ENCODE measurements at places on chromosomes 5 and 9.
A peak's percentile ranks its signal among the peaks of the same experiment; 100 is the strongest.

DNA sequence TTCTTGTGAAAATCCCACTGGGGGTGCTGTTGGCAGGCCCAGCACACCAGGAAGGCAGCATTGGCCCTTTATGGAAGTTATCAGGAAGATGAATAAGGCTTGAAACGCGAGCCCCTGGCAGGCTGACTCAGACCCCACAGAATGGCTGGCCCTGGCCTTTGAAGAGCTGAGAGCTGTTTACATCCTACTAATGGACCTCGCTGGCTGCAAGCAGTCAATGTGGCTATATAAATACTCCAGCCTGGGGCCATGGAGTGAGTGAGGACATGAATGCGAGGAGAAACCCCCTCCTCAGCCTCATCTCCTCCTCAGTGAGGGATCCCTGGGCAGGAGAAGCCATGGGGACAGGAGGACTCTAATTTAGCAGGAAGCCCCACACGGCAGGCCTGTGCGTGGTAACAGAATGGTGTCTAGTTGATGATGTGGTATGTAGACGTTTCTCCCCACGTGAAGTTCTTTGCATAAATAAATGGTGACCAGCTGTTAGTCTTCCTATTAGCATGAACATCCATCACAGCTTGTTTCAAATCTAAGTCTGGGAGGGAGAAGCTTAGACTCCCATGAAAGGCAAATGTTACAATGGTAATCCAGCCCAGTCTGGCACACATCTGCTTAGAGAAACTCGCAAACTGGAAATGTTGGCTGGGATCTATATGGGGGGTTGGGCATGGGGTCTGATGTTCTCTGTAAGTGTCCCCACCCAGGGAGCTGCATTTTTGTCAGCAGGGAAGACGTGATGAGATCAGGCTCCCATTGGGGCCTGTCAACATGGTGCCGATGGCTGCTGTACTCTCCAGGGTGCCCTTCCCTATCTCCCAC, 175.1 kb upstream of the PITX1 start:
- DNase-seq = peak; percentile 29

DNA sequence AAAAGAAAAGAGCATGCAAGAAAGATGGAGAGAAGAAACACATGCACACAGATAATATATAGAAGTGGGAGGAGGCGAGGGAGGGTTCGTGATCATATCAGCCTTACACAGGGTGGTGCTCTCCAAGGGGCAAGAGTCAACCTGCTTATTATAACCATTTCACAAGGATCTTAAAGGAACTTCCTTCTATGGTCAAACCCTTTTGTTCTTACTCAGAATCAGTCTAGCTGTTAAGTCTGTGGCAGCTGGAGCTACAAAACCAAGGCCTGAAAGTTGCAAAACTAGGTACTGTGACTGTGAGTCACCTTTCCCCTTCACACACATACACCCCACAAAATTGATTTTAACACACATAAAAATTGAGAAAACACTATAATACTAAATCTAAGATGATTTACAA, 18.5 kb upstream of the ERMP1 start:
- DNase-seq = no peak

DNA sequence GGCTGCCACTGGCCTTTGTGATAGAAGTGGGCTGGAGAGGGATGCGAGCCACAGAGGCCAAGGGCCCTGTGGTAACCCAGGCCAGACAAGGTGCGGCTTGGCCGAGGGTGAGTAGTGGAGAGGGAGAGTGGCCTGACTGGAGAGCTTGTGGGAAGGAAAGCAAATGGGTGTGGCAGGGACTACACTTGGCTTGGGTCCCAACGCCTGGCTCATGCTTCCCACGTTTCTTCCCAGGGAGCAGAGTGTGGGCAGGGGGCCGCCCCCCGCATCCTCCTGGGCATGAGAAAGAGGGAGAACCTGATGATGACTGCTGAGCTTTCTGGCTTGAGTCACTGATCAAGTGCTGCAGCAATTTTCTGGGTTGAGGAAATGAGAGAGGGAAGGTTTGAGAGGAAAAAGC, 95.7 kb downstream of the ANKH start:
- no peak for DNase-seq

GRCh38 chr9:5430912-5431311, 6.8 kb downstream of the PLGRKT start:
- DNase-seq = no peak

DNA sequence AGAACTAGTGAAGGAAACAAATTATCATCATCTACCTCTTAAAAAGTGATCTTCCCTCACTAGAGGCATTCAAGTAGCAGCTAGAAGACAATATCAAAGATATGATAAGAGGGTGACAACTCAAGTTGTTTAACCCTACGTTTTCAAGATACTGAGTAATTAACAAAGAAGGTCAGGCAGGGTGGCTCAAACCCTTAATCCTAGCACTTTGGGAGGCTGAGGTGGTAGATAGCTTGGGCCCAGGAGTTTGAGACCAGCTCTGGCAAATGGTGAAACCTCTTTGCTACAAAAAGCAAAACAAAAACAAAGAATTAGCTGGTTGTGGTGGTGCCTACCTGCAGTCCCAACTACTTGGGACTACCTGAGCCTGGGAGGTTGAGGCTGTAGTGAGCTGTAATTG, 408.2 kb upstream of the TUSC1 start:
- DNase-seq = no peak

GRCh38 chr5:145680169-145680568, 155.0 kb downstream of the PRELID2 start:
- DNase-seq = no peak

- DNase-seq = peak; percentile 55
These were observed at the start of gene SH3GL2 for GRCh38 chr9:17578911-17579793. SH3GL2 (plus strand) TSS chr9:17579066.

DNA sequence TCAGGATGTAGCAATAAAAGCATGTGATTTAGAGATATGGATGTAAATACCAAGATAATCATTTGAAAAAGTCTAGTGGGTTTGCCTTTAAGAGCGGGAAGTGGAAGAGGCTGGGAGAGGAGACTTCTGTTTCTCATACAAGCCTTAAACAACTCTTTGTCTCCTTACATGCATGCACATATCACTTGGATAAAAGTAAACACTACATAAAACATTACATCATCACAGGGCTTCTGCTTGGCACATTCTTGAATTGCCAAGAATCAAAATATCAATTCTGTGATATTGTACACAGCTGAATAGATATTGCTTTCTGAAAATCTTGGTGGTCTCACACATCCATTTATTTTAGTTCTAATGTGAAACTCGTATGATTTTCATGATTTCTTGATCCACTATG, 57.6 kb downstream of the FOXD1 start:
- DNase-seq = no peak

DNA sequence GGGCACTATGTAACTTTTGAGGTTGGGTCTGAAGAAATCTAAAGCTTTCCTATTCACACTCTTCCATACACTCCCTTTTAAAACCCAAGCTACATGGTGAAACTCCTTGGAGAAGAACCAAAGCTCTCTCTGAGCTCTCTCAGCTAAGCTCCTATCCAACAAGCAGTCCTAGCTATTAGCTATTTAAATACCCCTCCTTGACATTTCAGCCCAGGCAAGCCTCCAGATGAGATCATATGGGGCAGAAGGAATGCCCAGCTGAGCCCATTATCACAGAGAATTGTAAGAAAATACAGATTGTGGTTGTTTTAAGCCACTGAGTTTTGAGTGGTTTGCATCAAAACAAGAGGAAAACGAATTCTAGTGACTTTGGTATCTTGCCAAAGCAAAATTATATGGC, 15.2 kb downstream of the HSPB3 start:
- DNase-seq = no peak

GRCh38 chr5:149790276-149790675, 60.2 kb downstream of the PPARGC1B start:
- DNase-seq = no peak

GRCh38 chr9:76817489-76817888, 53.3 kb downstream of the PCA3 start:
- DNase-seq = no peak

GRCh38 chr9:92516521-92516920, 19.3 kb downstream of the ECM2 start:
- no peak for DNase-seq

DNA sequence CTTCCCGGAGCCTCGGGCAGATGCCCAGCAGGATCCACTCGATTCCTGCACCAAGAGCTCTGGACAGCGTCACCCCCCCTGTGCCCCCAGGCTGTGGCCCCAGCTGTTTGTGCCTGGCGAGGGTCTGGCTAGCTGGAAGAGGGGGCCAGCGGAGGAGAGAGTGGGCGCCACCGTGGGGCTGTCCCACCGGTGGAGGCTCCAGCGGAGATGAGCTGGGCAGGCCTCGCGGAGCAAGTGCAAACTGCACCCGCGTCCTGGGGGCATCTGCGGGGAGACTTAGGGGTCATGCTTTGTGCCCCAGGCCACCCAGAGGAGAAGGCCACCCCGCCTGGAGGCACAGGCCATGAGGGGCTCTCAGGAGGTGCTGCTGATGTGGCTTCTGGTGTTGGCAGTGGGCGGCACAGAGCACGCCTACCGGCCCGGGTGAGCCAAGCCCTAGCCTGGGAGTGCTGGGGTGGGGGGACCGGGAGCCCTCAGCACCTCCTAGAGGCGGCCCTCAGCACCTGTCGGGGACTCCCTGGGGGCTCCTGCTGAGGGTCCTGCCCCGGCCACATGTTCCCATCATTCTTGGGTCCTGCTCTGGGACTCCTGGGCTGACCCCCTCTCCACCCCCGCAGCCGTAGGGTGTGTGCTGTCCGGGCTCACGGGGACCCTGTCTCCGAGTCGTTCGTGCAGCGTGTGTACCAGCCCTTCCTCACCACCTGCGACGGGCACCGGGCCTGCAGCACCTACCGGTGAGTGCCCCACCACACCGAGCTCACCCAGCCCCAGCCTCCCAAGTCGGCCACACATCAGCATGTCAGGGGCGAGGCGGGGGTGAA, 5.4 kb downstream of the EGFL7 start:
- no peak for DNase-seq

GRCh38 chr9:6842584-6842947, 84.8 kb downstream of the KDM4C start:
- DNase-seq = no peak

DNA sequence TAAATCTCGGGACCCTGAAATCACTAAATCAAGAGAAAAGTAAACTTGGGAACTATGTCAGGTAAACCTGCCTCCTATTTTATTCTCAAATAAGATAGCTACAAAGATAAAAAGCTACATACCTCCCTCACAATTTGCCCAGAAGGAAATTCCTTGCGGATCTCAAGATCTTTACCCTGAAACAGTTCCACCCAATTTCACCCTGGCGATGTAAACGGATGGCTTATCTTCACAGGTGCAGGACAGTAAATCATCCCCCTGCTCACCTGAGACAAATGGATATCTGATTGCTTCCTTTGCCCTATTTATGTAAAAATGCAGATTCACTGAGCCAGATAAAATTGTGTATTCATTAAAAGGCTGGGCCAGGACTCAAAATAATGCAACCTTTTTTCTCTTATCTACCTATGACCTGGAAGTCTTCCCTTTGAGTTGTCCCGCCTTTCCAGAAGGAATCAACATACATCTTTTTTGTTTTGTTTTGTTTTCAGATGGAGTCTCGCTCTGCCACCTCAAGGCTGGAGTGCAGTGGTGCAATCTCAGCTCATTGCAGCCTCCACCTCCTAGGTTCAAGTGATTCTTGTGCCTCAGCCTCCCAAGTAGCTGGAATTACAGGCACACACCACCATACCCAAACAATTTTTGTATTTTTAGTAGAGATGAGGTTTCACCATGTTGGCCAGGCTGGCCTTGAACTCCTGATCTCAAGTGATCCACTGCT, 13.8 kb downstream of the TMEM267 start:
- no peak for DNase-seq

DNA sequence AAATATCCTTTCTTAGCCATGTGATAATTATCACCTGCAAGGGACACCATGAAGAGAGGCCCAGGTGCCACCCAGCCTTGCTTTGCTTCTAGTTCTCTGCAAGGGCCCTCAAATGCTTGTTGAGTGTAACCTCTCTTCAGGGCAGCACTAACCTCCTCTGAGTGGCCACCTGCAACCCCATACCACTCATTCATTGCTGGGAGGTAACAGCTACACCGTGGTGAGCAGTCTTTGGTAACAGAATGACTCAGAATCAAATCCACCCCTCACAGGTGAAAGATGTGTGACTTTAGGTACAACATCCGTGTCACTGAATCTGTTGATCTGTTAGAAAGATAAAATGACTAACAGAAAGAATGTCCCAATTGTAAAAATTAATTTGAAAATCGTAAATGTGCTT, 365.1 kb upstream of the TRPC7 start:
- DNase-seq = no peak

DNA sequence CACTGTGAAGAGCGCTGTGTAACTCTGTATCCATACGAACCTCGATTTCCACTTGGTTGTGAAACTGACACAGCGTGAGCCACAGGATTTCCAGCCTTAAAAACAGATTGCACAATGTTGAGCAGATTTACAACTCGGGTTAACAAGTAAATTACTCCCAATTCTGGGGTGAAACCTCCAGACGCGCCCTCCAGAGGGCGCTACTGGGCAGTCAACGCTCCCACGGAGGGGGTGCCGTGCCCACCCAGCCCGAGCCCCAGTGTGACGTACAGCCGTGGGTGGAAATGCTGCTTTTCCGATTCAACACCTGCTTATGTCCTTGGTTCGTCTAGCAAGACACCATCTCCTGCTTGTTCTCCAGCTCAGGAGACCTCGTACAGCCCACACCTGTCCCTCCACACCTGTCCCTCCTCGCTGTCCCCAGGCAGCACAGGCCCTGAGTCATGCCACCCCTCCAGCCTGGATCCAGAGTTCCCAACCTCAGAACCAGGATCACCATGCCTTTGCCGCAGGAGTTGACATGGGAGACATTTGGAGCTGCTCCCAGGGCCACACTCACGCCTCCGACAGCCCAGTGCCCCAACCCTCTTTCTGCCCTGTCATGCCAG, 34.4 kb upstream of the SLC6A3 start:
- DNase-seq = peak; percentile 82

DNA sequence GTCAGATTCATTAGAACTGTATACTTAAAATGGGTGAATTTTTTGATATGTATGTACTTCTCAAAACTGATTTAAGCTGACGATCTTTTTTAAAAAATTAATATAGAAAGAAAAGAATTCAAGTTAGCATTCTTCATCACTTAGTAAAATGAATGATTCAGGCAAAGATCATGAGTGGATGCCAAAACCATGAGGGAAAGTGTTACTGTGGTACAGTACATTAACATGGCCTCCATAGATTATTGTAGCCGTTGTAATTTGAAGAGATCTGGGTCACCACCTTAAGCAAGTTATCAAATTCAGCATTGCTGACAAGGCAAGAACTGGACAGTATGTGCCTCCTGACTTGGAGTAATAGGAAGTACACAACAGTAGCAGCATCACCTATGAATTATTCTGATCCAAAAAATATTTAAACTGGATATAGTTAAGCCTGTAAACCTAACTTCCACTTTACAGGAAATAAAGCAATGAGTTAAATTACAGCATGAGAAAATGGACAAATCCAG, 29.7 kb downstream of the C9orf85 start:
- no peak for DNase-seq

GRCh38 chr5:59040024-59040803, 457.3 kb downstream of the RAB3C start:
- no peak for DNase-seq

- no peak for DNase-seq
These were observed 26.1 kb upstream of the IL7R start for GRCh38 chr5:35830587-35830986.

All from activated CD8-positive, alpha-beta memory T cell treated with anti-CD3 and anti-CD28 coated beads, Interleukin-2, amount 50 U/mL, for 48 hours (primary cell).